ENCODE measurements at places on chromosomes 11 and 22. TPM values are rescaled to one million over a fixed set of nuclear protein-coding genes. Genes with fewer than 3 reads are reported as not detected.

- no peak for DNase-seq
Observed at GRCh38 chr11:128613300-128613995, 26.1 kb upstream of the ETS1 start.

DNA sequence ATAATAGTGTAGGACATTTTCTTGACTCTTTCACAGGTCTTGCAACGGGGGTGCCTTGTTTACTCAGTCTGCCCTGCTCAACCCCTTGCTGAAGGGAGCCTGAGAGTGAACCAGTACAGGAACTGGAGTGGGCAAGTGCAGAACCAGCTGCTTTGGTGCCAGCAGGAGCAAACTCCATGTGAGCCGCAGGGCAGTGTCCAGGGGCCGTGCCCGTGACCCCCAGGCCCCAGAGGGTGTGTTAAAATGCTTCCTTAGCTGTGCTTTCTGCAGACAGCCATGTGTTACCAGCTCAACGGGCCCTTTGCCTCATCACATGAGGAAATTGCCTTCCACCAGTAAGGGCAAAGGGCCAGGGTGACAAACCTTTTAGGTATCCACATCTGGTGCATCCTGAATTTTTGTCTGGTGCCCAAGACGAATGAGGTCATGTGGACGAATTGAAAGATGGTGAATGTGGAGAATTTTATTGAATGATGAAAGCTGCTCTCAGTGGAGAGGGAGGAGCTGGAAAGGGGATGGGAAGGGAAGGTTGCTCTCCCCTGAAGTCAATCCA is 53.6 kb upstream of the OR5D13 start:
- DNase-seq = no peak

- DNase-seq = peak; percentile 24
Observed at GRCh38 chr11:6611092-6611962, 689 bp downstream of the TAF10 start.

DNA sequence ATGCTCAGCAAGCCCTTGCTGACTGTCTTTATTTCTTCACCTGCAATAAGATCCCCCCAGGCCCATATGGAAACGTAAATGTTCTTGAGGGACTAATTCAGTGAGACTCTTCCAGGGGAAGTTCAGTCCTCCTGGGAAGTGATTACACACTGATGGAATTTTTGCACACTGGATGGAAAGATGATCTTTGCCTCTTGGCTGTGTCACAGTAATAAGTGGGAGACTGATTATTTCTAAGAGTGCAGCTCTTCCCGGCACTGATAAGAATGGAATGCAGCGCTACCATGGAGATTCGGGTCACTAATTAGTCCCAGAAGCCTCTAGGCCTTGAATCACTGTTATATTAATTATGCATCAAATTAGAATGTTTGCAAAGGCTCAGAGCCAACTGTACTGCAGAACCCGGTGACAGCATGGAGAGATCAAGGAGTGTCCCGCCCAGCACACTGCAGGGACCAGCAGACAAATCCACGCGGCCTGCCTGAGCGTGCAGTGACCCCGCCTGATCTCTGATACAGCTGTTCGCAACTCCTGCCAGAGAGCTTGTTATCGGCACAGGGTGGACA is 178.3 kb downstream of the SNX19 start:
- DNase-seq = no peak

DNA sequence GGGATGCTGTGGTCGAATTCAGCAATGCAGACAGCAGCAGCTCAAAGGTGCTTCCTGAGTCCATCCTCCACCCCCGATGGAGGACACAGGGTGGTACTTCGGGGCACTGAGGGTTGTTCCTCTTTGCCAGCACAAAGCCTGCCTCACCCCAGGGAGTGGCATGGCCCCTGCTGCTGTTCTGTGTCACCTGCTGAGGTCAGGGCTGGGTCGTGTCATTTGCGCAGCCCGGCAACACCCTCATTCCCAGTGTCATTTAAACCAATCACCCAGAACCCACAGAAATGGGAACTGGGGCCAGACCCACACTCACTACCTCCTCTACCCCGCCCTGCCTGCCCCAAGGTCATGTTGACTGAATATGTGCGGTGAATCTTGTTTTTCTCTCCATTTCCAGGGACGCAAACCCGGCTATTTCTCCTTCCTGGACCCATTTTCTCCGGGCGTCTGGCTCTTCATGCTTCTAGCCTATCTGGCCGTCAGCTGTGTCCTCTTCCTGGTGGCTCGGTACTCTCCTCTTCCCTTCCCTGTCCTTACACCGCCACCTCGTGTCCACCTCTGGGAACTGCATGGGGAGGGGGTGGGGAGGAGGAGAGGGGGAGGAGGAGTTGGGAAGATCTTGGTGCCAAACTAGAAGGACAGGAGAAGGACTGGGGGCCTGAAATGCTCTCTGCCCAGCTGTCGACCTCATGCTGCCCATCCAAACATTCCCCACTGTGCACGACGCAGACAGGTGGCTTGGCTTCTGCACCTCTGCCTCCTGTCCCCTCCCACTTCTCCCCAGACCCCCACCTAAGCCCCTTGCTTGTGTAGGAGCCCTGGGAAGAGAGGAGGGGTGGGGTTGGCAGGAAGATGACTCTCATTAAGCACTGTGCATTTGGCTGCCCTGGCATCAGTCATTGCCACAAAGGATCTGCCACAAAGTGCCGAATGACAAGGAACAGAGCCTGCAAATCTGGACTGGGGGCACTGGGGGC is 71.2 kb upstream of the TBCEL start:
- DNase-seq = peak; percentile 77

- DNase-seq = no peak
Observed at GRCh38 chr11:70525466-70525865, 127.1 kb downstream of the CTTN start.

- no peak for DNase-seq
Observed at GRCh38 chr22:27250886-27251285, 550.7 kb downstream of the MN1 start.

GRCh38 chr22:47029244-47030074 is 267.0 kb downstream of the TBC1D22A start:
- DNase-seq = no peak

- DNase-seq = no peak
Observed at GRCh38 chr11:96179905-96180304, 163.1 kb downstream of the MAML2 start.

DNA sequence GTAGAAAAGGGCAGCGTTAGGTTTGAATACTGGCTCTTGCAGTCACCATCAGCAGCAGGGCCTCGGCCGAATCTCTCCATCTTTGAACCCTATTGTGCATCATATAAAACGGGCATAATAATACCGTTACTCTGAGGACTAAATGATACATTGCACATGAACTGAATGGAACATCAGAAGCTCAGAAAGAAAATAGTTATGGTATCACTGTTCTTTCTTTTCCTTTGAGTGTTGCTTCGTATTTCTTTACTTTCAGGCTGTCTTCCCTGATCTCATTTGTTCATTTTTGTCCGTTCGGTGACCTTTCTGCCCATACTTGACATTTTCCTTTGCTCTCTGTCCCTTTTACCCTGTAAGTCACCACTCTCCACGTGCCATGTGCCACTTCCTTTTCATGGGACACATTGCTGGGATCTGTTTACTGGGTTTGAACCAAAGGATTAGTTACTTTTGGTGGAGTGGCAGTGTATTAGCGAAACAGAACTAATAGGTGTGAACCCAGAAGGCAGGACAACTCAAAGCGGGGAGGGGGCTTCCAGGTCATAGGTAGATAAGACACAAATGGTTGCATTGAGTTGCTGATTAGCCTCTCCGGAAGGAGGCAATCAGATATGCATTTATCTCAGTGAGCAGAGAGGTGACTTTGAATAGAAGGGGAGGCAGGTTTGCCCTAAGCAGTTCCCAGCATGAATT is 717 bp upstream of the ZNF202 start:
- DNase-seq = no peak

DNA sequence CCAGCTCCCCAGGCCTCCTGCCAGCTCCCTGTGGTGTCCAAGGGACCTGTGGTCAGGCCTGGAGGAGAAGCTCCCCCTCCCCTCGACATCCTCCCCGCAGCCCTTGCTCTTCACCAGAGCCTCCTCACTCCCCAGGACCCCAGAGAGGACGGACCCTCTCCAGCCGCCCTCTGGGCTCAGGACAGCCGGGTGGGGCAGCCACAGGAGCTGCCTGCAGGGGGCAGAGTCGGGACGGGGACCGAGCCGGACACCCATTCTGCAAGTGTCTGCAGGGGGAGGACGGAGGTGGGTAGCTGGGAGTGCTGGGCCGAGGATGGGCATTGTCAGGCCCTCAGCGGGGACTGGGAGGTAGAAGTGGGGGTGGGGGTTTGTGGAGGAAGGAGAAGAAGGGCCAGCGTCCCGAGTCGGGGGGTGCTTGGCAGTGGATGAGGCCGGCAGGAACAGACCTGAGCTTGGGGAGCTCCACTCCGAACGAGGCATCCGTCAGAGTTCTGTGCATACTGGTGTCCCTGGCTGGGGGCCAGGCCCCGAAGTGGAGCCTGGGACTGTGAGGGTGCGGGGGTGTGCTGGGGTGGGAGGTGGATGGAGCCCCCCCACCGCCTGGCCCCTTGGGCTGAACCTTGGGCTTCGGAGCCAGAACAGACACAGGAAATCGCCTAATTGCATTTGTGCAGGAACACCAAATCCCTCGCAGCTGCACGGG is 15.2 kb downstream of the PRR33 start:
- DNase-seq = no peak

DNA sequence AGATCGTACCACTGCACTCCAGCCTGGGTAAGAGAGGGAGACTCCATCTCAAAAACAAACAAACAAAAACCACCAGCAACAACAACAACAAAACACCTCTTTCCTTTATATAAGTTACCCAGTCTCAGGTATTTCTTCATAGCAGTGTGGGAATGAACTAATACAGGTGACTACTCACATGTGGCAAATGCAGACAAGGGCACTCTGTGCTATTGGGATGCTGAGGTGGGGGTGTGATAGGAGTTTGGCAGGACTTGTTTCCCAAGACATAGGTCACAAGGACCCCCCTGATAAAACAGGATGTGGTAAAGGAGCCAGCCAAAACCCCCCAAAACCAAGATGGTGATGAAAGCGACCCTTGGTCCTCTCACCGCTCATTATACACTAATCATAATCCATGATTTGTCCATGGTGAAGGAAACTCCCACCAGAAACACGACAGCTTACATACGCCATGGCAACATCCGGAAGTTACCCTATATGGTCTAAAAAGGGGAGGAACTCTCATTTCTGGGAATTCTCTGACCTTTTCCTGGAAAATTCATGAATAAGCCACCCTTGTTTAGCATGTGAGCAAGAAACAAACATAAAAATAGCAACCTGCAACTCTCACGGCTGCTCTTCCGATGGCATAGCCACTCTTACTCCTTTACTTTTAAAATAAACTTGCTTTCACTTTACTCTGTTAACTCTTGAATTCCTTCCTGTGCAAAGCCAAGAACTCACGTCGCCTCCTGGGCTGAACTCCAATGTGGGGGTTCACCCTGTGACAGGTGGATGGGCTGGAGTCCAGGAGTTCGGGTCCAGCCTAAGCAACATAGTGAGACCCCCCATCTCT is 18.8 kb upstream of the INCENP start:
- no peak for DNase-seq

- DNase-seq = no peak
Observed at GRCh38 chr22:41831383-41831782, 1.5 kb upstream of the SREBF2 start.

DNA sequence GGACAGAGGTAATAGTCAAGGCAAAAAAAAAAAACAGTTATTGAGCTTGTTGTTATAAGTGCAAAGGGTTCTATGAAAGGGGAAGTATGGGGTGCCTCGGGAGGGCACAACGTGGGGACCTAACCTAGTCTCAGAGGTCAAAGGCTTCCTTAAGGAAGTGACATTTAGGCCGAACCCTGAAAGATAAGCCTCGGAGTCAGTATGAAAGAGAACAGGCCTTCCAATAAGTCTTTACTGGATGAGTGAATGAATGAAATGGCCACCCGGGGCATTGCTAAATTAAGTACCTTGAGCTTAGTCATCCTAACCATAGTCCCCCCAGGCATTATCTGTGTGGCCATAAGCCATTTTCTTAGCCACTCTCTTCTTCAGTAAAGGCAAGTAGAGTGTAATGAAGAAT is 19.7 kb downstream of the FLI1 start:
- no peak for DNase-seq

DNA sequence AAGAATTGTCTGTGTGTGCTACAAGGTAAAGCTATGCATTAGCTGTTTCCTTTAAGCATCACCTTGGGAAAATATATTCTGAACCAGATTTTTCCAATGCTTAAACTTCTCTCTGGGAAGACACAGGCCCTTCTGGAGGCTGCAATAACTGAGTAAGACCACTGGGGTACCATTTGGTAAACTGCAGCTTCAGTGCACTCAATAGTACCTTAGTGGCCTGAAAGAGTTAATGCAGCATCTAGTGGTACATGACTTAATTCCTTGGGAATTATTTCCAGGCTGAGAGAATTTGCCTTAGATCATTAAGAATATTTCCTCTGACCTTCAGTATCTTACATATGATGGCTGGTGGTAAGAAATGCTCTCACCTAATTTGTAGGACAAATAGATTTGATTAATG is 727.4 kb downstream of the DLG2 start:
- DNase-seq = no peak

GRCh38 chr11:17528906-17529843 is 15.0 kb downstream of the USH1C start:
- DNase-seq = peak; percentile 86

DNA sequence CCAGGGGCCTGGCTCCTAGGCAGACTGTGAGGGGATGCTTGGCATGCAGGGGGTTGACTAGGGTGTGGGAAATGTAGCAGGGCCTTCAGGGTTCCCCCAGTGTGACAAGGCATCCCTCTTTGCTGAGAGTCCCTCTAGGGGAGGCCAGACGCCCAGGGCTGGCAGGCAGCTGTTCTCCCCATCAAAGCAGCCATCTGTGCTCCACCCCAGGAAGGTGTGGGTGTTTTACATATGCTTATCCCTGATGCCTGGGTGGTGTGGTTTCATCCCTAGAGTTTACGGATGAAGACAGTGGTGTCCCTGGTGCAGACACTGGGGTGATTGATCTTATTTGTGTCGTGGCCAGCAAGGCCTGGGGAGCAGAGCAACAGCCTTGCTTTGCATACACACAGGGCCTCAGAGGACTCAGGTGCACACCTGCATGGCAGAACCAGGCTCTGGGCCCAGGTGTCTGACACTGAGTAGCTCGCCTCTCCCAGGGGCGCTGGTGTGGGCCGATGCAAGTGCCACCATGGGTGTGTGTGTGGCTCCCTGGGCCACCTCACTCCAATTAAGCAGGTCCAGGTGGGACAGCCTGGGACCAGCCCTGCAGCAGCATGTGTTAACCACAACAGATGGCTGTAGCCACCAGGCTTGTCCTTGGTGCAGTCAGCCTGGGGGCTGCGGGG is 74.2 kb downstream of the MED15 start:
- DNase-seq = no peak

The GRAMD4 gene
- total RNA-seq = 33.5 TPM

The APOBEC3F gene
- 6.0 TPM for total RNA-seq

The ADAMTS15 gene
- total RNA-seq = 11.2 TPM

The MPEG1 gene
- 5.8 TPM for total RNA-seq

The OR8B3 gene
- not detected for total RNA-seq

The PLEKHB1 gene
- 61.9 TPM for total RNA-seq

The SCN2B gene
- 0.45 TPM for total RNA-seq

The ADM2 gene
- 23.5 TPM for total RNA-seq

The BRSK2 gene
- total RNA-seq = 2.2 TPM
